ENCODE measurements at places on chromosomes 11 and 22.

GRCh38 chr11:15654451-15654850 is 539.7 kb downstream of the INSC start:
- no peak for DNase-seq

GRCh38 chr11:89495951-89496350 is 4.8 kb upstream of the NOX4 start:
- DNase-seq: peak; percentile 62

- DNase-seq: peak; percentile 60
Observed at GRCh38 chr11:2138068-2138430, 1.1 kb downstream of the IGF2 start.

- DNase-seq: no peak
Observed at GRCh38 chr11:100949443-100949842, 180.2 kb downstream of the PGR start.

DNA sequence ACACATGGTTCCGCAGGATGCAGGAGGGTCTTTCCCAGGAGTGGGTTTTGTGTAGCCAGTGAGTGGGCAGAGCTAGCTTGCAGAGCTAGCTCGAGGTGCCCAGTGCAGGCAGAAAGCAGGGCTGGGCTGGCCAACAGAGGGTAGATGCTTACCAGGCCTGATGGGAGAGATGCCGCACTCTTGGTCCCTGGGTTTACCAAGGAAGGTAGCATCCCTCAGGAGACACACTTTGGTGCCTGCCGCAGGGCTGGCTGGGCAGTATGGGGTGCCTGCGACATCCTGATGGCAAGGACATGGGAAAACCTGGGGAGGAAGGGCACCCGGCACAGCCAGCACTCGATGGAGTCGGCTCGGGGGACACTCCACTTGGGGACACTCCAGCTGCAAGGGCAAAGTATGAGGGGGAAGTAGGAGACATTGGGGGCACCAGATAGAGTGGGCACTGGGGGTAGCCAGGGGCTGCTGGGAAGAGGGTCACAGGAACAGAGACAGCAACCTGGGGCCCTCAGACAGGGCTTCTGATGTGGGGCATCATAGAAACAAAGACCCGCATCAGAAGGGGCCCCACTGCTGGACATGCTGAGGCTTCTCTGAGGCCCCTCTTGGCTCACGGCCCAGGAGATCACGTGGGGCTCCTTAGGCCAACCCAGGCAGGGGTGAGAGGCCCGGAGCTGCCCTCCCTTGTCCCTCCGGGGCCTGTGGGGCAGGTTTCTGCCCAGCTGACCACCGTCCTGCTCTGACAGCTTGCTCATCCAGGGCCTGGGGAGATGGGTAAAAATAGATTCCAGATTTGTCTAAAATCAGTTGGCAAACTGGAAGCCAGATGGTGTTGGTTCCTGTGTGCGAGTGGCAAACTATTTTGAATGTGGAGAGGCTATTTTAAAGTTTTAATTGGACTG is 89.8 kb downstream of the MORC2 start:
- DNase-seq: peak; percentile 44

DNA sequence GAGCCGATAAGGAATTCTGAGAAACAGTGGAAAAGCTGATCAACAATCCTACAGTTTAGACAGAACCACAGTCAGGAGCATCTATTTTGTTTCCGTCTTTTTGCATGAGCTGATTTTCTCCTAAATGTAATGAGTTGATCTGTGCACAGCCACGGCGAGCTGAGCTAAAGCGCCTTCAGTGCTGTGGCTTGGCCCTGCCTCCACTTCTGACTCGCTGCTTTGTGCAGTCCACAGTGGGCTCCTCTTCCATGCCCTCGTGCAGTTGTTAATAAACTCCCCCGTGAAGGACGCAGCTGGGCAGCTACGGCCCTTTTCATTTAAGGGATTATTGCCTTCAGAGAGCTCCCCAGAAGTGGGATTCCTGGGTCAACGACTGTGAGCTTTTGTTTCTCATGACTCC is 39.4 kb downstream of the SCUBE1 start:
- no peak for DNase-seq

DNA sequence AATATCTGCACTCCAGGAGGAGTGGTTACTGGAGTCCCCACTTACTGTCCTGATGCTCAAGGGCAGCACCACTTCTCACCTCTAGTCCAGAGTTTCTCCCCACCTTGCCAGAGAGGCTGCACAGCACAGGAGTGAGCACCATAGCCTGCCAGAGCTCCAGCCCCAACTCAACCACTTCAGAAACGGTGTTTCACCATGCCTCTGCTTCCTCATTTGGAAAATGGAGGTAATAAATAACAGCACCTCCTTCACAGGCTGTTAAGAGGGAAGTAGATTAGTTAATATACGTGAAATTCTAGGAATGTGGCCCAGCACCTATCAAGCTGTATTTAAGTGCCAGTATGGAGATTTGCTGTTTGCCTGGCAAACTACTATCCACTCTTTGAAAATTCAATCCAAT is 63.0 kb downstream of the GALNT18 start:
- no peak for DNase-seq

DNA sequence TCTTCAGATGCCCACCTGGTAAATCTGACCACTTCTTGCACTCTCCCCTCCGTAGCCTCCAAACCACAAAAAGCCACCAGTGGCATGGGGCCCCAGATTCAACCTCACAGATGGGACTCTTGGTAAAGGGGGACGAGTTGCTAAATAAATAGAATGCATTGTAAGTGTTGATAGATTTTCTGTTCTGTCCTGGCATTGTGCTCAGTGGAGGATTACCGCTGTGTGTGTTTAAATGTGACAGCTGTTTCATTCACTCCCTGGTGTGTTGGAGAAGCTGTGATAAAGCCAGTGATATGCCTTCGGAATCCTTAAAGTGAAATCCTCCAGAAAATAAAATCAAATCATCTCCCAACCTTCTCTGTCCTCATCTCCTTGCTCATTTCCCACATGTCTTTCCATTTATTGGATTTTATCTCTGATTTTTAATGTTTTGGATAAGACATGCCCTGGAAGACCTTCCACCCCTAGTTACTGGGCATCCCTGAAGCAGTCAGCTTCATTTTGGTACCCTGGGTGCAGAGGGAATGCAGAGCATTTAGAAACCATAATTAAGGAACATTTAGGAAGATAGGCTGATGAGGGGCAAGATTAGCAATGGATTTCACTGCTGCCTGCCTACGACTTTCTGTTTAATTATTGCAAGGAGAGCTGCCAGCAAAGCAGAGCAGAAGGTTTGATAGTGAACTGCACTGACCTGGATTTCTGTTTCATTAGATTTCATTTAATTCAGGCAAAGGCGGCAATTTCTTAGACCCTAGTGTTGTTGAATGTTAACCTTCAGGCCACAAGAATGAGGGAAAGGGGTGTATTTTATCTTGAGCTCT is 460.9 kb upstream of the KIRREL3 start:
- no peak for DNase-seq

DNA sequence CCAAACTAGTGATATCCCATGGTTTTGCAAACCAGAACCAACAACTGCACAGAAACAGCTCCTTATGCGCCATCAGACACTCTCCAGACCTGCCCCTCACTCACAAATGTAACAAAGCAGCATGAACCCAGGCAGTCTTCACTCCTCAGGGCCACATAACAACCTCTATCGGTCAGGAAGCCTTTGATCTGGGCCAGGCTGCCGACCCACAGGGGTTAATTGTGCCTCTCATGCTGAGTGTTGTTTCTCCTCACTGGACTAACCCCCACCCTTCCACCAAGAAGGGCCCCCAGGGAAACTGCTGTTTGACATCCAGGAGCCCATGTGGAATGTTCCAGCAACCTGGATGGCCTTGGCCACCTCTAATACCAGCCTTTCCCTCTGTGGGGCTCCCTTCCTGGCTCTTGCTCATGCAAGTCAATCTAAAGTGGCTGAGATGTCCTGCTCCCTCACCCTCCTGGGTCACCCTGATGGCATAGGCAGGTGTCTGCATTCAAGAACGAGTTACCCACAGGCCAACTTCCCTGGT is 7.9 kb upstream of the RGL4 start:
- DNase-seq: no peak

GRCh38 chr11:1219834-1220815 is 2.7 kb upstream of the MUC5B start:
- DNase-seq: peak; percentile 61

- DNase-seq: peak; percentile 88
Observed at GRCh38 chr11:30635401-30635989, 49.3 kb upstream of the MPPED2 start.

GRCh38 chr11:113773416-113774173 is at the start of gene ZW10:
ZW10 (minus strand) TSS chr11:113773692; CDS start chr11:113773666, 26 bp downstream.
- peak; percentile 98 for DNase-seq

DNA sequence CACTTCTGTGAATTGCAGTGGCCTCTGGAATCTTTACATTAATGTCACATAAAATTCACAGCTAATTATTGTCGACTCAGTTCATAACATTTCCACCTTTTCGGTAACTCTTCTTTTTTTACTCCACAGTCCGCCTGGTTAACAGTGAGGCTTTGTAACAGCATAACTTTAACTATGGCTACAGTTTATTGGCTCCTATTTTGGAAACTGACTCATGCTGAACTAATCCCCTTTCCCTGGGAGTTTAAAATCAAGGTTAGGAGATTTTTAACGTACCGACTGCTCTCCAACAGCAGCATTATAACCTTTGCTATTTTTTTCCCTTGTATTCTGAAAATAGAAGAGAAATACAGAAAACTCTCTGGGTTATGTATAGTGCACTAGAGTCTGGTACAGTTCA is 3.2 kb upstream of the POGLUT3 start:
- no peak for DNase-seq

DNA sequence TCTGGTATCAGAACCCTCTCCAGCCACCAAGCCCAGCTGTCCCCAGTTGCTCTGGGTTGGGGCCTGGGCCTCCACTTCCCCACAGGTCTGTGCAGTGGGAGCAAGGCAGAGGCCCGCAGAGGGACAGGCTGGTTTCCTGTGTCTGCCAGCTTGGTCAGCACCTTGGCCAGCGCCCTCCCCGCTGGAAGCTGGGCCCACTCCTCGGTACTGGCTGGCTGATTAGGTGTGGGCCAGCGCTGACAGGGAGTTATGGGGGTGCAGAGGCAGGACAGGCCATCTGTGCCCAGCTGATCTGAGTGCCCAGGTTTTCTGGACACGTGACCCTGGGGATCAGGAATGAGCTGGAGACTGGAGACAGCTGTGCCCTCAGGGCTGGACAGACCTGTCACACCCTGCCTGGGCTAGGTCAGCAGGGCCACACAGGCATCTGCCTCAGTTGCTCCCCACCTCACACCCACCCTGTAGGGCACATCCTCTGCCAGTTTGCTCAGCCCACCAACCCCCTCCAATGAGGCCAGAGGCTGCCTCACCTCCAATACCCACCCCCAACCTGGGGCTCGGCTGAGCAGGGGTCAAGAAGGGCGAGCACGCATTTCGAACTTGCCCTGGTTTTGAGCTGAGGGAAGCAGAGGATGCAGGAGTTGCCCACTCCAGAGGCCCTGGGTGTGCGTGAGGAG is 175.3 kb downstream of the IGLL1 start:
- DNase-seq: peak; percentile 48

DNA sequence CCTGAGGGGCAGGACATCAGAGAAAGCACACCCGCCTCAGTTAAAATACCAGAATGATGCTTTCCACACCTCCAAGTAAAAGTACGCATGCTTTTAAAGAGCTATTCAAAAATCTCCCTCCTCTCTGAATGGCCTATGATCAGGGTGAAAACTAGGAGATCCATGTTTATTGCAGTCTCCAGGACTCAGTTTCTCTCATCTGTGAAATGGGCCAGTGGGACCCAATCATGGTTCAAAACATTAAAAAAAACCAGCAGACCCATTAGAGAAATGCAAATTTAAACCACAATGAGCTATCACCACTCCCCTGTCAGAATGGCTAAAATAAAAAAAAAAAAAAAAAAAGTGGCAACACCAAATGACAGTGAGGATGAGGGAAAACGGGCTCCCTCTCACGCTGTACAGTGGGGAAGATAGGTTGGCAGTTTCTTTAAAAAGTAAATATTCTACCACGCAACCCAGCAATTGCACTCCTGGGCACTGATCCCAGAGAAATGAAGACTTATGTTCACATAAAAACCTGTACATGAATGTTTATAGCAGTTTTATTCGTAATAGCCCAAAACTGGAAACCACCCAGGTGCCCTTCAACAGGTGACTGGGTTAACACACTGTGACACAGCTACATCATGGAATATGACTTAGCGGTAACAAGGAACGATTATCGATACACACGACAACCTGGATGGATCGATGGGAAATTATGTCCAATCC is 242.7 kb downstream of the MN1 start:
- DNase-seq: no peak

DNA sequence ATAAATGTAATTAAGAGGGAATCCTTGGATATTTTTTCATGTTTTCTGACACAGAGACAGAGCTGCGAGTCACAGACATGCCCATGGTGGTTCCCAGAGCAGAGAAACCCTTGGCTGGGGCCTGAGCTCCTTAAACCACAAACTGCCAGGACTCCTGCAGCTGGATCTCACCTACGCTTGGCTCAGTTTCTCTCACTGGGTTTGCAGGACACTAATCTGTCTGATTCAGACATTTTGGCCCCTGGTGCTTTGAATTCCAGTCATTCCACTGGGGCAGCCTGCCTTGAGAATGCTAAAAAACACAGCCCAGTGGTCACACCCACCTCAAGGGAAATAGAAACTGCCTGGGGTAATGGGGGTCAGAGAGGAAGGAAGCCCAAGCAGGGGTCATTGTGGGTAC is 122.6 kb downstream of the CCDC81 start:
- peak; percentile 56 for DNase-seq

- DNase-seq: no peak
Observed at GRCh38 chr22:49999063-49999945, 13.3 kb downstream of the IL17REL start.

DNA sequence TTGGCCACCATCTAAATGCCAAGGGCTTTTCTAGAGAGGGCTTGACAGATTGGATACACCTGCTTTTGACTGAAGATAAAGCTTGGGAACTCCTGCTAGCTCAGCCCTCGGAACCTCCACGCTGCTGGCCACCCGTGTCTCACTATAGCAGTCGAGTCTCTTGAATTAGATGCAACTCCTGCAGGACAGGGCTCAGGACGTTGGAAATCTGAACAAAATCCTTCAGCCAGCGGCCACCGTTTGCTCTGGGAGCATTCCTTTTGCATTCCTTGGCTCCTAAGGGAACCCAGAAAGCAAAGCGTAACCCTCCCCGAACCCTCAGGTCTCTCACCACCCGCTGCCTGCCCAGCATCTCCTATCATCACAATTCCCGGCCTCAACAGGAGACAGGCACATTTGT is 77.8 kb downstream of the GRIK4 start:
- DNase-seq: no peak

- DNase-seq: no peak
Observed at GRCh38 chr11:4932751-4933150, 8.6 kb upstream of the OR51G1 start.

GRCh38 chr11:86926975-86927374 is 28.2 kb downstream of the FZD4 start:
- no peak for DNase-seq

Data from cardiac muscle cell (in vitro differentiated cells and primary cell).